Fibroblast of skin of back (primary cell): ENCODE measurements at places on chromosomes 2 and 18.

DNA sequence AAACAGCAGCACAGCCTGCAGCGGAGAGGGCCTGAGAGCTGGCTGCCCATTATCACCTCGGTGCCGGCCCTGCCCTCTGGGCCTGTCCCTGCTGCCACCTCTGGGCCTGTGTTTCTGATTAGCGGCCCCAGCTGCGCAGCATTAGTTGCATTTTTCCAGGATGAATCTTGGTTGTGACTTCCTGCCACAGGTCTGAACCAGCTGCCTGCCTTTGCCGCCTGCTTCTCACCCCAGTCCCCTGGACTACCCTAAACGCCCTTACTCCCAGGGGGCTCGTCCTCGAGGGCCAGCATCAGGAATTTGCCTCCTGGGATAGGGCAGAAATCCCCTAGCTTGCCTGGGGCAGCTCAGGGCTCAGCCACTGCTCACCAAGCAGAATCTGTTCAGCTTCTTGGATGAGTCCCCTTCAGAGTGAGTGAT lies 342.8 kb downstream of the DYSF start:
- DNase-seq = peak; percentile 94

GRCh38 chr2:120912101-120912985 lies 176.7 kb downstream of the GLI2 start:
- DNase-seq = peak; percentile 47

DNA sequence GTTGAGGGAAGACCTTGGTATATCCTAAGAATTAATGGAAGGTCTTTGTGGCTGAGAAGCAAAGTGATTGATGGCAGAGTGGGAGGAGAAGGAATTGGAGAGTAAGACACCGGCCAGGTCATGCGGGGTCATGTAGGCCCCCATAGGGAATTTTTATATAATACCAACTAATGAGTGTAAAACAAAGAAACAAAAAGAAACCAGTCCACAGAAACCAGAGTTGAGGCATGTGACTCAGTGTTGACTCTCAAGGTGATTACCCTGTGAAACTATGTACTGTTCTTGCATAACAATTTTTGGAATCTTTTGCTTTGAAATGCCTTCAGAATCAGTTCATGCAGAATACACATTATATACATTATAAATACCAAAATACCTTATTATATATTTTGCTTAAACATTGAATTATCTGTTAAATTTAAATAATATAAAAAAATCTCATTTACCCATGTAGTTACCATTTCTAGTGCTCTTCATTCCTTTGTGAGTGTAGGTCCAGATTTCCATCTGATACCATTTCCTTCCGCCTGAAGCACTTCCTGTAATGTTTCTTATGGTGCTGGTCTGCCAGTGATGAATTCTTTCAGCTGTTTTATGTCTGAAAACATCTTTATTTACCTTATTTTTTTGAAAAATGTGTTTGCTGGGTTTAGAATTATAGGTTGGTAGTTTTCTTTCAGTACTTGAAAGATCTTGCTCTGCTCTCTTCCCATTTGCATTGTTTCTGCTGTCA lies 8.6 kb downstream of the CLIP4 start:
- peak; percentile 90 for DNase-seq

DNA sequence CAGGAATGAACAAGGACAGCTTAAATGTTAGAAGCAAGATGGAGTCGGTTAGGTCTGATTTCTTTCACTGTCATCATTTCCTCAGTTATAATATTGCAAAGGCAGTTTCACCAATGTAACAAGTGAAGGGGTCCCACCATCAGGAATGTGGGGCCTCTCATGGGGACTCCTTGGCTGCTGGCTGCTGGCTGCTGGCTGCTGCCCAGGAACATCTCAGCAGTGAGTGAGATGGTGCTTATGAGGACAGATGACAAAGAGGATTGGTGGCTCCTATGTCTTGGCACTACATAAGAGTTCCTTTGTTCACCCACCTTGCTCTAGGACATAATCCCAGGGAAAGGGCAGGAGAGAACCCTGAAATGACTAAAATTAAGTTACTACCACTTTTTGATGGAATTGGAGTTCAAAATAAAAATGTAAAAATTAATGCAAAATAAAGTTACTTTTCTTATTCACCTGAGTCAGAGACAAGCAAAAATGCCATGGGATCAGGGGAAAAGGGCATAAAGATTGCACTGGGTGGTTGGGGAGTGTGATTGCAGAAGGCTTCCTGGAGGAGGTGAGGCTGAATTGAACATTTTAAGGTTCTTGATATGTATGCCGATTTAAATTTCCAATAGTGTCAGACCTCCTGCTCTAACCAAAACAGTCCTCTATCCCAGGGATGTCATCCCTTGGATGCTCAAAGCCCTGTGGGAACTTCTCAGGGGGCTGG lies 23.4 kb downstream of the TMEM177 start:
- DNase-seq = no peak

DNA sequence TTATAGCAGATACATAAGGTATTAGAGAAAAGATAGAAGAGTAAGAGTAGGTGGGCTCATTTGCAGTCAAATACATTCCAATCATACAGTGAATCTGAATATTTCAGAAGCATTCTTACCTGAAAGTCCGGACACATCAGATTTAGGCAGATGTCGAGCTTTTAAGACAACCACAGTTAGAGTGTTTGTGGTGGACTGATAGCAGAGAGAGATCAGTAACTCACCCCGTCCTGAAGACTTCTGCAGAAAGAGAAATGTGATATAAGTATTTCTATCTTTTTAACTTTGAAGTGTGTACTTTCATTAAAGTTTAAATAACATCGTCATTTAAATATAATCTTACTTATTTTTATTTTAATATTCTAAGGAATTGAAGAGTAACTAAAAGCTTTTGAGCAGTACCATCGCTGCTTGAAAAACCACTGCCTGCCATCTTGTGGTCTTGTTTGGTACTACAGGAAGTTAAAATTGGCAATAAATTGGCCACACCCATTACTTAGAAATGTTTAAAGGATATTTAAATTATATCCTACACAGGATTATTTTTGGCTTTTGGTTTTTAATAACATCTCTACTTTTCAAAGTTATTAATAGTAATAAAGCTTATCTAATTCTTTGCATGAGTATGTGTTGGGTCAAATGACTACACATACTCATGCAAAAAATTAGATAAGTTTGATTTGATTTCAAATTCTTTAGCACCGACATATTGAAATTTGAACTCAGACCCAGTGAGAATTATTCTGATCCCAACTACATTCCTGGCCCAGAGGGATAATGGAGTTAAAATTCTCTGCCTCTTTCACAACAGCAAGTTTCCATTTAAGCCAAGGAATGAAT lies 5.5 kb downstream of the SYT4 start:
- DNase-seq = peak; percentile 38

- DNase-seq = no peak
Observed at GRCh38 chr2:230678451-230678850, 34.2 kb upstream of the CAB39 start.
